ENCODE measurements at places on chromosomes 16 and 17.

DNA sequence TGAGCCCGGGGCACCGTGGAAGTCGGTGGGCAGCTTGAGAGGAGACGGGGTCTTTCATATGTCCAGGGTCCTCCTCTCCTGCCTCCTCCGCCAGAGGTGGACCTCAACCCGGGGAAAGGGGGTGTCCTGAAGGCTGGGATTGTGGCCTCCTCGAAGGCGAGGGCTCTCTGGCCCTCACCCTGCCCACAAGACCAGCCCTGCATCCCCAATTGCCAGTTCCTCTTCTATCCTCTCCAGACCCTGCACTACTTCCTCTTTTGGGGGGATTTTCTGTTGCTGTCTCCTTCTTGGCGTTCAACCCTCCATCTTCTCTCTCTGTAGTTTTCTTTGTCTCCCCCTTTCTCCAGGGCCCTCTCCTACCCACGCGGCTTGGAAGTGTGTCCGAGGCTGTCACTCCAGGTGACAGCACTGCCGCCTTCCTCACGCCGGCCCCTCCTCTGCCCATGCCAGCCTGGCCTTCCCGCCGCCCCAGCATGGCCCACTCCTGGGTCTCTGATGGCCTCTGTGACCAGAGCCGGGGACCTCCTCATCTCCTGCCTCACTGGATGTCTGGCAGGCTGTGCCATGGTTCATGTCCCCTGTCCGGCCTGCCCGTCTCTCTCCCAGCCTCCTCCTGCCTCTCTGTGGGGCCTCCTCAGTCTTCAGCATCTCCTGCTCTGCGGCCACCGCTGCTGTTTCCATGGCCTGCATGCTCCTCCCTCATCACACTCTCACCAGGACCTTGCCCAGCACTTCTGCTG is 2.4 kb upstream of the ITGAX start:
- no peak for DNase-seq

DNA sequence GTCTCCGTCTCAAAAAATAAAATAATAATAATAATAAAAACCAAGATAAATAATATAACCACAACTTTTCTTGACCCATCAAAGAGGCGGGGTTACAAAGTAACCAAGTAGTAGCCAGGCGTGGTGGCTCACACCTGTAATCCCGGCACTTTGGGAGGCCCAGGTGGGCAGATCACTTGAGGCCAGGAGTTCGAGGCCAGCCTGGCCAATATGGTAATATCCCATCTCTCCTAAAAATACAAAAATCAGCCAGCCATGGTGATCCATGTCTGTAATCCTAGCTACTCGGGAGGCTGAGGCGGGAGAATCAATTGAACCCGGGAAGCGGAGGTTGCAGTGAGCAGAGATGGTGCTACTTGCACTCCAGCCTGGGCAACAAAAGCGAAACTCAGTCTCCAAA is 45.3 kb downstream of the ADCY9 start:
- DNase-seq = no peak

- no peak for DNase-seq
These were observed 88.7 kb upstream of the CCL2 start for GRCh38 chr17:34166352-34166751.

GRCh38 chr16:47571049-47571448 is 109.9 kb downstream of the PHKB start:
- no peak for DNase-seq

GRCh38 chr17:740240-741017 is 8.0 kb downstream of the TLCD3A start:
- DNase-seq = no peak

DNA sequence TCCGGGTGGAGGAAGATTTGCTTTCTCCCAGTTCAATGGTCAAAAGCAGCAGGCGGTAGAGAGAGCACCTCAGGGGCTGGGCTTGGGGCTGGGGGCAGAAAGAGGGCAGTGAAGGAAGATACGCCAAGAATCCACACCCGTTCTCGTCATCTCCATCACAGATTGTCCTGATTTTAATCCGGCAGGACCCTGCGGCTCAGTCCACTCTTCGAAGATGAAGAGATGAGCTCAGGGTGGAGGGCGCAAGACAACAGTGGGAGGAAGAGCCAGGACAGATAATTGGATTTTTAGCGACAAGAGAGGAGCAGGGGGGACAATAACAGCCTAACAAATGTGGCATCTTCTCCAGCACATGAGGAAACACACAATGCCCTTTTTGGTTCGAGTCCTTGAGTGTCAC is 165.9 kb downstream of the SDK2 start:
- DNase-seq = no peak
